ENCODE measurements at places on chromosomes 2 and 18. TPM values are rescaled to one million over a fixed set of nuclear protein-coding genes. Genes with fewer than 3 reads are reported as not detected.

- no peak for DNase-seq
These were observed 227.2 kb upstream of the SETBP1 start for GRCh38 chr18:44453505-44453904.

Gene ABCB6
- total RNA-seq = 16.9 TPM

DNA sequence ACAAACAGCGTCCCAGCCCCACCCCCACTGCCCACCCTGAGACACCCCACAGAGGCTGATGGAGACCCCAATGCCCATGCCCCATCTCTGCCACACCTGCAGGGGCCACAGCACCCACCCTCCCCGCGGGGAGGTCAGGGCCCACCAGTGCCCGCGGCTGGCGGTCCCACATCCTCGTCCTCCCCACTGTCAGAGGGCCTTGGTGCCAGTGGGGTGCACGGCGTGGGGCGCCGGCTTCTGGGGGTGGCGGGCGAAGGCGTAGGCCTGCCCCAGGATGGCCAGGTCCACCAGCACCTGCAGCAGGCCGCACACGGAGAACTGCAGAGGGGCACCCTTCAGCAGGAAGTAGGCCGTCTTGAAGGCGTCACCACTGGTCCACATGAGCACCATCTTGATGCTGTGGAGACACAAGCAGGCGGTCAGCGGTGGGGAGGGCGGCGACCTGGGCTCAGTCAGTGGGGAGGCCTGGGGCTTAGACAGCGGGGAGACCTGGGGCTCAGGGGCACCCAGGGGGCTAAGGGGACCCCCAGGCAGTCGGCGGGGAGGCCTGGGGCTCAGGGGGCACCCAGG, 47.6 kb downstream of the SLC66A2 start:
- no peak for DNase-seq

GRCh38 chr2:203484266-203485112, 50.6 kb downstream of the RAPH1 start:
- DNase-seq = peak; percentile 33

GRCh38 chr2:18439716-18440115, 120.7 kb downstream of the RDH14 start:
- DNase-seq = no peak

DNA sequence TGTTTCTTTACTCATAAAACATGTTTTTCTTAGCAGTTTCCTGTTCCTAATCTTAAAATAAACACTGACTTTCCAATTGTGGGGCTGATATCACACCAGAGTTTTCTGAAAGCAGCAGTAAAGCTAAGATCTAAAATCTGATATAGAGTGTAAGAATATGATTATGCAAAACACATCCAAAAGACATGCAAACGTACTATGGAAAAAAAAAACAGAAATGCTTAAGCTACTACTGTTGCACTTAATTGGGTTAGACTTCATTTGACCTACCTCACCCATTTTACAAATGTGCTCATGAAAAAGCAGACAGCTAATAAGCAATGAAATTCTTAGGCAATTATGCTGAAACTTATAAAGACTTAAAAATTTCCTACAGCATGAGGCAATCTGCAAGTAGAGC, 10.5 kb downstream of the CYTIP start:
- no peak for DNase-seq

- DNase-seq = no peak
These were observed 77.6 kb downstream of the AFF3 start for GRCh38 chr2:100064592-100065428.

DNA sequence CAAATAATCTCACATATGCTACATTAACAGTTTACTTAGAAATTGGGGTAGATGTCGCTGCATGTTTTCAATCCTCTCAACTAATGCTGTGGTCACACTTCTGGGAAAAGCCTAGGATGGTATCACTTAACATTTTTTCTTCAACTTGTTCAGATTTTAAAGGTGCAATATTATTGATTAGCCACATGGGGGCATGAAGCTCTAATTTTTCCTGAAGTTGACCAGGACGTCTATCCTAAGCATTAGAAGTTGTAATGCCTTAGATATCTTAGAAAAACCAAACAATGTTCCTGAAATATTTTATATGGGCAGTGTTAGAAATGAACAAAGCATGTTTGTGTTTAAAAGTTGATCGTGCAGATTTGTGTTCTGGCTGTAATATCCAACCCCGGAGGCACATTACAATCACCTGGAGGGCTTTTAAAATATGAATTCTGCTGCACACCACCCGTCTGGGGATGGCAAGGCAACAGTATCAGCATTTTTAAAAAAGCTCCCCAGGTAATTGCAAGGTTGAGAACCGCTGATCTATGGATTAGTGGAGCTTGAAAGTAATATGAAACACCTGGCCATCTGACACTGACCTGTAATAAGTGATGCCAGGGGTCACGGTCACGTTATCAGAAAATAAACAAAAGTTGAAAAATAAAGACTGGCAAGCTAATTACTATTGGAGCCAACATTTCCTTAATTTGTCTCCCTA, 100.5 kb upstream of the LMAN1 start:
- no peak for DNase-seq

DNA sequence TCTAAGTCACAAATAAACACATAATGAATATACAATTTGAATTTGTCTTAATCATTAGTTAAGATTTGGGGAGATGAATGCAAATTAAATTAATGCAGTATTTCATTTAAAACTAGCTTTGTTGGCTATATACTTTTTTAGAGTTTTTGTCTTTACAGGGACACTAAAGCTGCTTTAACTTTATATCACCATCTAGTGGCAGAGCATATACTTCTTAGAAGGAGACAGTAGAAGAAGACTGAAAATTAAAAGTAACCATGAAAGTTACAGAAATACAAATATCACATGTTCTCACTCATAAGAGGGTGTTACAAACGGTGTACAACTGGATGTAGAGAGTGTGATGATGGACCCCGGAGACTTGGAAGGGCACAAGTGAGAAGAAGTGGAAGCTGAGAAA, 268.3 kb upstream of the NETO1 start:
- DNase-seq = no peak

Gene COL3A1
- 260 TPM for total RNA-seq

DNA sequence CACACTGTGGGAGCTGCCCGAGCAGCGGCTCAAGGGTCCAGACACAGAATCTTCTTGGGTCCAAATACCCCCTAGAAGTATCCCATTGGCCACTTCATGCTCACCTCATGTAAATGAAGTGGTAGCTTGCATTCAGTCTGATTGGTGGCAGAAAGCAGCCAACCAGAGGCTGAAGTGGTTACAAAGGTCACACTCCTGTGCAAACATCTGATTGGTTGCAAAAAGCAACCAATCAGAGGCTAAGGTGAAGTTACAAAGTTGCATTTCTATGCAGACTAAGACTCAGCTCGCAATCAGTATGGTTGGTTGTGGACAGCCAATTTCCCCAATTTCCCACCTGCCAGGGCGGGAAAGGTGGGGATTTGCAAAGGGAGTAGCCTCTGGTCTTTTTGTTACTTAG, 94.3 kb downstream of the DGKD start:
- no peak for DNase-seq

- DNase-seq = no peak
These were observed 18.1 kb upstream of the TMEM237 start for GRCh38 chr2:201661366-201661765.

- no peak for DNase-seq
These were observed 67.4 kb downstream of the GYPC start for GRCh38 chr2:126723281-126723815.

- no peak for DNase-seq
These were observed 33.6 kb downstream of the SRBD1 start for GRCh38 chr2:45577441-45577840.

DNA sequence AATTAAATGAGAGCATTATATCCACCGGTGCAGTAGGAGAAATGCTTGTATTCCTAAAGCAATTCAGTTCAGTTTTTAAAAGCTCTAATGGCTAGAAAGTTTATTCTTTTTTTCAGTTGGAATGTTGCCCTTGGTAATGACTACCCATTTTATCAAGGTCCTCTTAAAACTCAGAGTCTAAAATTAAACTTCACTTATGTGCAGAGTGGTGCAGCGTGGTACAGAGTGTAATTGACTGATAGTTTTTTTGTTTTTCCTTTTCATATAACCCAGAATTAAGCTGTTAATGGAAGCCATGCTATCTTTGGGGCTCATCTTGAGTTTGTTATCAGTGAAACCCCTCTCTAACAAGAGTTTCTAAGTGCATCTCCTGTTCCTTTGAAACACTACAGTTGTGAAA, 21.4 kb downstream of the NCOA1 start:
- DNase-seq = no peak

DNA sequence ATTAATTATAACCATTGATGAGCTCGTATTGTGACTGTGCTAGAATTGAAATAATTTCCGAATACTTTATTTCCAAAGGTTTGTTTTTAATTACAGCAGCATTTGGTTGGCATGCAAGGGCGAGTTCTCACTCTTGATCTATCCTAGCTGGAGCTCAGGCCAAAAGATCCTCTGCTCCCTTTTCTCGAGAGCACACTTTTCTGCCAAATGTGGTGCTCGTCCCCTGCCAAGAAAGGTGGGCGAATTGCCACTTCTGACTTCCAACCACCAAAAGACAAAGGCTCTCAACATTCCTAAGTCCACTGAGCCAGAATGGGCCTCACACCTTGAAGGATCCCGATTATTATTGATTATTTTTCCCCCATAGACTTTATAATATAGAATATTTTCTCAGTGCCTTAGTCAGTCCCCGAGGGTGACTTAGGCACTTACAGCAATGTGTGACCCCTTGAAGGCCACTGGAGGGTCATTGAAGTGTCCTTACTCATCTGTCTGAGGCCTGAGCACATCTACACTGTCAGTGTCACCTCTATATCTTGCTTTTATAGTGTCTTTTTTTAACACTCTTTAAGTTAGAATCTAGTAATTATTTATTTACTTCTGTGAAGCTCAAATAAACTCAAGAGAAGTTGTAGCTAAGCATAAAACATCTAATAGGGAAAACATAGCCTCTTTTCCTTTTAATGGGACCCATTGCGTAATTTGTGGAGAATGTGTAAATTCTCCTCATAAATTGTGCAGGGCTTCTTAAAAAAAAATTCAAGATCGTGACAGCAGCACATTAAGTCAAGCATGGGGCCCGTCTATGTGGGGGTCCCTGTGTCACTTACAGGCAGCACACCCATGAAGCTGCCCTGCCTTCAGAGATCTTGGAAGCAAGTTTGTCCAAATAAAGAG, 98.3 kb downstream of the MEIS1 start:
- DNase-seq = no peak

GRCh38 chr2:228541789-228542188, 360.3 kb upstream of the SPHKAP start:
- no peak for DNase-seq

DNA sequence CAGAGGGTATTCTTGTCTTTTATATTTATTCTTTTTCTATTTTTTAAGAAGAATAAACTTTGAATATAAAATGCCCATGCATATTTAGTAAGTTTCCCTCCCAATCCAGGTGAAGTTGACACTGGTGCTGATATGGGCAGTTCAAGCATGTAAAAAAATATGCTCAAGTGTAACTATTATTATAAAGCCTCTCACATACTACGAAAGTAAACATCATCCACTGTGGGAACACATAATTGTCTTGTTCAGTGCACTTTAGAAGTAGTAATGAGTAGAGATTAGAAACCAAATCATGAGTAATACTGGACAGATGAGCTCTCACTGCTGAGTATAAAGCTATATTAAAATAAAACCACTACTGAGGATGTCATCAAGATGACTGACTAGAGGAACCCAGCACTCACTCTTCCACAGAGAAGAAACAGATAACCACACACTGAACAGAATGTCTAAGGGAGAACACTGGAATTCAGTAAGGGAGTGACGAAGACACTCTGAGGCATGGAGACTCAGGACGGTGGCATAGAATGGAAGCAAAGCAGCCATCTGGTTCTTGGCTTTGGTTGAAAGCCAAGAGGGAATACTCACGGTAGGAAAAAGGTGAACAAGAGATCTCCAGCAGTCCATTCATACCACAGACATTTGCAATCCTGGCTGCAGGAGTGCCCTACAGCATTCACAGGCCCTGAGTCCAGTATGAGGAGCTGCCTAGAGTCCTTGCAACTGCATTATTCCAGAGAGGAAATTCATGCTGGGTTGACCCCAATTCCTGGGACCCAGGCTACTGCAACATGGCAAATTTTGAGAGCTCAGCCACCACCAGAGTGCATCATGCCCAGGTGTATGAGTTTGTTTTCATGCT, 9.5 kb upstream of the FAM110C start:
- no peak for DNase-seq

DNA sequence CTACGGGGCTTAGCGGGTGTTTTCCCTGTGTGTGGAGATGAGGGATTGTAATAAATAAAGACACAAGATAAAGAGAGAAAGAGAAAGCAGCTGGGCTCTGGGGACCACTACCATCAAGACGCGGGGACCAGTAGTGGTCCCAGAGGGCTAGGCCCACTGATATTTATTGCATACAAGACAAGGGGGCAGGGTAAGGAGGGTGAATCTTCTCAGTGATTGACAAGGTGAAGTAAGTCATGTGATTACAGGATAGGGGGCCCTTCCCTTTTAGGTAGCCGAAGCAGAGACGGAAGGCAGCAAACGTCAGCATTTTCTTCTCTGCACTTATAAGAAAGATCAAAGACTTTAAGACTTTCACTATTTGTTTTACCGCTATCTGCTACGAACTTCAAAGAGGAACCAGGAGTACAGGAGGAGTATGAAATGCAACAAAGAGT, 4.5 kb upstream of the GAL3ST2 start:
- no peak for DNase-seq

DNA sequence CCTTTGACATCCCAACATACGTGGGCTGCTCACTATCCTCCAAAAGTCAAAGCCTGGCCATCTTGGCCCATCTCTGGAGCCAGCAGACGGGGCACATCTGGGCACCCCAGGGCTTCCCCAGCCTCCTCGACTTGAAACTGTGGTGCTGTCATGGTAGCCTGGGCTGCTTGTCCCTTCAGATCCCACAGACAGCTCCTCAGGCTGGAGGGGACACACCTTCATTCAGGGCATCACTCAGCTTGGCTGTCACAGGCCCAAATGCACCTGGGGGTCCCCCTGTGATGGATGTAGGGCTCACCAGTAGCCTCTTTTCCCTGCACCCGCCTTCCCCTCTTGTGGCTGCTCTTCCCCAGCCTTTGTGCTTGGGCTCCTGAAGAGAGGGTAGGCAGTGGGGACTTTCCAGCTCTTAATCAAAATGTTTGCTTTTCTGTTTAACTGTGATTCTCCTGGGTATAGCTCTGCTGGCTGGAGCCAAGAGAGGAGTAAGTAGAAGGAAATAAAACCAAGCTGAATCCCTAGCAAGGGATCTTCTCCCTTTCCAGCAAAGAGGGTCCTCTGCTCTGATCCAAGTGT, 92.3 kb downstream of the GYPC start:
- no peak for DNase-seq

Gene HOXD10
- total RNA-seq = 0.32 TPM

Gene CREB1
- 46.0 TPM for total RNA-seq

- DNase-seq = no peak
These were observed 30.1 kb downstream of the FHOD3 start for GRCh38 chr18:36327352-36328316.
